Memory B cell (primary cell): ENCODE measurements at places on chromosomes 1 and 21.

DNA sequence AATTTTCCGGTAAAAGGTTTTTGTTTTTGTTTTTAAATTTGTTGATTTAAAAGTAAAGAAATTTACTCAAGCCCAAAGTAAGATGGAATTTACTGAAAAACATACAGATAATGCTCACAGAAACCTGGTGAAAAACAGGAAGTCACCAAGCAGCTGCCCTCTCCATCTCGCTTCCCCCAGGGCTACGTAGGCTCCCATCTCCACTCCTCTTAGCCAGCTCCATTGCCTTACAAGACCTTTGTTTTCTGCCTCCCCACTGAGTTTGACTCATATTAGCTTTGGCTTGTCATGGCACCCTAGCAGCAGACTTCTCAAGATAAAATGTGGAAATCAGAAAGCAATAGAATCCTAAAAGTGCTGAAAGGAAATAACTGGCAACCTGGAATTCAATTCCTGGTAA is 57.9 kb downstream of the PHTF1 start:
- no peak for DNase-seq

- DNase-seq = no peak
Observed at GRCh38 chr21:29287383-29287782, 11.3 kb upstream of the BACH1 start.

GRCh38 chr1:43227143-43227764 is 42.5 kb upstream of the TMEM125 start:
- peak; percentile 93 for DNase-seq

- DNase-seq = no peak
Observed at GRCh38 chr1:25476186-25477097, 45.7 kb downstream of the MACO1 start.

DNA sequence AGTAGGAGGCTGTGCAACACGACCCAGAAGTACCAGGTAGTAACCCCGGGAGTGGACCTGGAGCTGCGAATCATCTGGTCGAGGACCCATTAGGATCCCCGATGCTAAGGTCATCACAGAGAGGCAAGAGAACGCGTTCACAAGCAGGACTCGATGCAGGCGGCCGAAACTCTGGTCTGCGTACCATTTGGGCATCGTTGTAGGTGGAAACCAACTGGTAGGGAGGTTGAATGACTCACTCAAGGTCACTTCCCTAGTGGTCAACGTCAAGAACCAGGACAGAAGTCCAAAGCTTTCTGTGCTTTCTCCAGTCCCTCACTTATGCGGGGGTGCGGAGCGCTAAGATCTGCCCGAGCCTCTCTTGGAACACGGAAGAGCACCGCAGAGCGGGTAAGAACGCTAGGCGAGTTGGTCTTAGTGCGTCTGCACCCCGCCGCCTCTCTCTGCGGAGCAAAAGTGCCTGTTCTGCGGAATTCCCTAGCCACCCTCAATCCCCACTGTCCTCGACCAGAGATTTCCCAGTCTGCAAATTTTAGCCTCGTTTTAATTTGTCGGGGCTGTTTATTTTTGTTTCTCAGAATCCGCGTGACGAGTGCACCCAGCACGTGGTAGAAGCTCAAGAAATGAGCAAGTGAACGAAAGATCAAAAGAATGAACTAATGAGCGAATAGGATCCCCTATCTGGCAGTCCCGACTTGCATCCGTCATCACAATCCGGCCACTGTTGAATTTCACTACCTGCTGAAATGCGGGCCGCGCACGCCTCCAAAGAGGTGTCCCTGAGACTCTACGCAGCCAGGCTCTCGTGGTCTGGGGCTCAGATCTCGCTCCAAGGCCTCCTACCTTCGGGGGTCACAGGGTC is 12.2 kb downstream of the HLX start:
- no peak for DNase-seq

DNA sequence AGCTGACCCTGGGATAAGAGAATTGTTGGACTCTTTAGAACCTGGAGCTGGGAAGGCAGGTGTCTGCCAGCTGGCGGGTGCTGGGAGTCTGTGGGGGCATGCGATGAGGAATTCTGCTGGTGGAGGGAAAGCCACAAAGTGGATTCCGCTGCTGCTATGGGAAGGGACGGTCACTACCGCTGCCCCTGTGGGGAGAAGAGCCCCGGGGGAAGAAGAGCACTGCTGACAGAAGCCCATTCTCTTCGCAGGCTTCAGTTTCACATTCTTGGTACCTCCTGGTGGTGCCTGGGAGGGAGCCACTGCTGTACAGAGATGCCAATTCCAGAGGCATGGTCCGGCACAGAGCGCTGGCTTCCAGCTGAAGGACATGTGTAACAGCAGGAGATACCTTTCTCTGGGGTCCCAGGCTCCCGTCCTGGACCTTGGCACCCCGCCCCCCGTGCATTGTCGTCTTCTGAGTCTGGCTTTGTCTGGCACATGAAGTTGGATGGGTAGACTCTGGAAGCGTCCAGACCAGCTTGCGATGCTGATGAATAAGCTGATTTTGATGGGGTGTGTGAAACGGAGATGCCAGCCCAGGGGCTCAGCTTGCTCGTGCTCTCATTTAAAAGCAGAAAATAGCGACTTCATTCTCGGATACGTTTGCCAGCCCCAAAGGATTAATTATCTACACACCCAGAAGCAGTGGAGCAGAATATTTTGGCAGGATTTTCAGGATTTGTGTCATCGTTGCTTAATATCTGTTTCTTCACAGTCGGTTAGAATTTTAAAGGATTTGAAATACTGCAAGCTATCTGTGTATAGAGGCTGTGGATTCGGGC is 13.2 kb downstream of the PDXK start:
- DNase-seq = no peak

- no peak for DNase-seq
Observed at GRCh38 chr1:201419256-201419655, 2.3 kb downstream of the TNNI1 start.

- no peak for DNase-seq
Observed at GRCh38 chr1:3741566-3742438, 10.4 kb upstream of the CCDC27 start.

DNA sequence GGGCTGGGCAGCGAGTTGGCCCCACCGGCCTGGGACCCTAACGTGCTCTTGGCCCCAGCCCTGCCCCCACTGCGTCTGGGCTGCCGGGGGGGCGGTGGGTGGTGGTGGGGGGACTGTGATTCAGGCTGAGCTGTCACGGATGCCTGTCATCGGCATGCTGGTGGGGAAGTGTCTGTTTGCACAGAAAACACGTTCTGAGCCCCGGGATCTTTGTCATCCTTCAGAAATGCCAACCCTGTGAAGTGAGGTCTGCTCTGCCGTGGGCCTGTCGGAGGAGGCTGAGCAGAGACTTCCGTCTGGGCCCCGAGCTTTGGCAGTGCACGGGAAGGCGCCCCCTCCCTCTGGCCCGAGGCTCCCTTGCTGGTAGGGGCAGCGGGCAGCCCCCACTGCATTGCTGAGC is 24.3 kb upstream of the PLCH2 start:
- DNase-seq = no peak

- no peak for DNase-seq
Observed at GRCh38 chr1:87958201-87958600, 629.5 kb downstream of the LMO4 start.

DNA sequence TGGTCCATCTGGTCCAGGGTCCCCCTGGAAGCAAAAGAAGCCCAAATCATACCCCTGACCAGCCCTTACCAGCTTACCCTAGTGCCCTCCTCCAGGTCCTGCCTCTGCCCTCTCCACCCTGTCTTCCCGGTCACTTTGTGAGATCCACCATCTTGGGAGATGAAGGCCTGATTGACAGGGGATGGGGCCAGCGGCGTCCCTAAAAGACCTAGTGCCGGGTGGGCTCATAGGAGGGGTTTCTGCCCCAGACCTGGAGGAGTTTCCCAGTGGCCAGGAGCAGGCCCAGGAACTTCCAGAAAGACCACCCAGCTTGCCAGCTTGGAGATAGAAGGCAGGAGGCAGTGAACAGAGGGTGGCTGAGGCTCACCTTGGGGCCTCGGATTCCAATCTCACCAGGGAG is 5.4 kb downstream of the COL9A2 start:
- DNase-seq = no peak

- no peak for DNase-seq
Observed at GRCh38 chr1:54807756-54808155, 6.6 kb upstream of the TTC22 start.

DNA sequence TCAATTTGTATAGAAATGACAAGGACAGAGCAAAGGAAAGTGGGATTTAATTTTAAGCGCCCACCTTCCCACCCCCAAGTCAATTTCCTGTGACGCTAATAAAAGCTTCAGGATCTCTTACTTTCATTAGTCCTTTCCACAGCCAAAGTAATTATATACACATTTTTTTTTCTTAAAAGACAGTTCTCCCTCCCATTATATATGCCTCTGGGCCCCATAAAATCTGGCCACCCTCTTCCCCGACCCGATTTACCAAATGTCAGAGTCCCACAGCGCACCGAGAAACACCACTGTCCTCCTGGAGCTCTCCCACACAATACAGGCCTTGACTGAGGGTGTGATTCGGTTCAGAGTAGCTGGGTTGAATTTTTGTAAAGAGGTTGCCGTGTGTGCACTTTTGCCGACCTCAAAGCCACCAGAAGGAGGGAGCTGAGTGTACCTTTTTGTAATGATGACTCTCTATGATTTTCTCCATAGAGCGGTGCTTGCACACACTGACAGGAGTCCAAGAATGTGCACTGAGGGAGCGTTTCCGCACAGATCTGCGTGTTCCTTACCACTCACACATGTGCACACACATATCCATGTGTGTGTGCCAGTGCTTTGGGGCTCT is 26.2 kb upstream of the IL10 start:
- no peak for DNase-seq

DNA sequence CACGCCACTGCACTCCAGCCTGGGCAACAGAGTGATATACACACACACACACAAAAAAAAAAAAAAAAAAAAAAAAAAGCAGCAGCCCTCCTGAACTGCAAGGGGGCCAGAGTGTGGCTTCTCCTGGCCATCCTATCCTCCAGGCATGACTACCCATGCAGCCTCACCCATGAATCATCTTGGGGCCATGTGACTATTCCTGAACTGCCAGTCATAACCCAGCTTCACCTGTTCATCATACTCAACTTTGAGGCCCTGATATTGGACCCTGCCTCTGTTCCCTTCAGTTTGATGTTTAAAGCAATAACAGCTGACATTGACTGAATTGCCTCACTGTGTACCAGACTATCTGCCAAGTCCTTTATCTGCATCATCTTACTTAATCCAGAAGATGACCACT is 2.8 kb upstream of the HPCAL4 start:
- DNase-seq = no peak

GRCh38 chr1:182357913-182358312 is 33.7 kb downstream of the GLUL start:
- DNase-seq = no peak

DNA sequence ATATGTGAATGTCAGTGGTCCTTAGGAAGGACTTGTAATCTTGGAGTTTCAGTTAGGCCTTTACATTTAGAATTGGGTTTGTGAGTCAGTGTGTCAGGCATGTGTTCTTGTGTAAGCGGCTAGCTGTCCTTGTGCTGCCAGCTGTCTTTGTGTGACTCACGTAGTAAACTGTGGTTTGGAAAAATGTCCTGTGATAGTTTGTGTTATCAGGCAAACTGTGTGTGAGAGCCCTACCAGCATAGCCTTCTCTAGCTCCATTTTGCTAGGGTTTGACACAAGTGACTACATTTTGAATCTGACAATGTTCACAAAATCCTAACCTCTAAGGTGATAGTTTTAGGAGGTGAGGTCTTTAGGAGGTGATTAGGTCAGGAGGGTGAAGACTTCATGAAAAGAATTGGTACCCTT is 6.9 kb upstream of the SLC35D1 start:
- no peak for DNase-seq

- DNase-seq = no peak
Observed at GRCh38 chr21:14917762-14918161, 147.0 kb downstream of the NRIP1 start.

DNA sequence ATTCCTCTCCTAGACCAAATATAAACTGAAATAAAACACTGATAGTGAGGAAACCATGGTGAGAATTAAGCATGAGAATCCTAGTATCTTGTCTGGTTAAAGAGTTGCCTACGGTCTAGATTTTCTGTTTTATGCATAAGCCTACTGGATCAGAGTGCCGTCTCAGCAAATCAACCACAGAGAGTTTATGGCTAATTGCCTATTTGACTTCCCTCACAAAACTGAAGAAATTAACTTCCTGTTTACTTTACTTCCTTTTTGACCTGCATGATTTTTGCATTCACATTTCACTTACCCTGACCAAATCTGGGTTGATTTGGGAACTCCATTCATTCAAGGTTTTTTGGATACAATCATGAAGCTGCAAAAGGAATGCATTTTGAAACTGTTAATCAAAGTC is 5.0 kb downstream of the GCLM start:
- DNase-seq = no peak

GRCh38 chr1:50048791-50049190 is 25.0 kb upstream of the AGBL4 start:
- DNase-seq = no peak

DNA sequence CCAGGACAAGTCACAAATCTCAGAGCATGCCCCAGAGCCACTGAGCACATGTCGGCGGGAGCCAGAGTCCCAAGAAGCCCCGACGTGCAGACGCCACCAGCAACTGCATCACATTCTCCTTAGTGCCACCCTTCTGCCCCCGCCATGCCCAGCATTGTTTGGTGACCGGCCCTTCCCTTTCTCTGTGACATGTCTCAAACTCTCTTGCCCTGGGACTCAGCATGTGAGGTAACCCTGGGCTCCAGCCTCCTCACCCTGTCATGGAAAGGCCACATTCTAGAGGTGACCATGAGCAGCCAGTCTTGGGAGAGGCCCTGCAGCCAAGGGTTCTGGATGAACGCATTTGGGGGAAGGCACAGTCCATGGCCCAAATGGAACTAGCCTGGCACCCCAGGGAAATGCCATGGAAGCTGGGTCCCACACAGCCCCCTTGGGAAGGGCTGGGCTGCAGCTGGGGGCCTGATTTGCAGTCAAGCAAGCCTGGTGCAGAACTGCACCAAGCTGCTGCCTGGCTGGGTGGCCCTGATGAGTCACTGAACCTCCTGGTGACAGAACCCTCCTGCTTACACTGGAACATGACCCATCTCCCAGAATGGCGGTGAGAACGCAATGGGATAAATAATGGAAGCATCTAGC is 94.4 kb downstream of the ITPKB start:
- DNase-seq = no peak

DNA sequence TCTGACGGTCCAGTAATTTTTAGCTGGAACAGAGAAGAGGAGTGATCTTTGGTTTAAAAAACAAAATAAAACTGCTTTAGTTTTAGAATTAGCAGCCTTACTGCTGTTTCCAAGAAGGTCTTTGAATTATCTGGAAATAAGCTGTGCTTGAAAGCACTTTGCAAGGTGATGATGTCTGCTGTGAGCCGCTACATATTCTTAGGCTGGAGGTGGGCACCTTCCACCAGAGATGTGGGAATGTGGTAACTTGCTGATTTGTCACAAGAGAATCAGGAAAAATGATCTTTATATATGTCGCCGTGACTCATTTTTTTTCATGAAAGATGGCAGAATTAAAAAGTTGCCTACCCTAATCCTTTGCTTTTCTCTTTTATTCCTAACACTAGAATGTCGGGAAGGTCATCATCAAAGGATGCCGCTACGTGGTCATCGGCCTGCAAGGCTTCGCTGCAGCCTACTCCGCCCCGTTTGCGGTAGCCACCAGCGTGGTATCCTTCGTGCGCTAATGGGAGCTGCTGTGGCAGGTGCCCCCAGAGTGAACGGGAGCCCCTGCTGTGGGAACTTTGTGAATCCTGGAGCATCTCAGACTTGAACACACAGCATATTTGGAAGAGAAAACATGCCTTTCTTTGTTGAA is 6.2 kb downstream of the C1orf115 start:
- no peak for DNase-seq
